Activated T-cell treated with anti-CD3 and anti-CD28 coated beads, Interleukin-2, amount 50 U/mL, for 72 hours (primary cell): ENCODE measurements at places on chromosomes 12 and 14. TPM values are rescaled to one million over a fixed set of nuclear protein-coding genes. Genes with fewer than 3 reads are reported as not detected.

The IL22 gene
- 5.4 TPM for total RNA-seq

The TMEM132C gene
- not detected for total RNA-seq

The CCDC91 gene
- total RNA-seq, result 17.6 TPM

The CLEC12A gene
- 0.16 TPM for total RNA-seq

The RERG gene
- total RNA-seq, result not detected

The PCED1B gene
- 73.6 TPM for total RNA-seq

The GPRC5D gene
- not detected for total RNA-seq

The MANSC4 gene
- not detected for total RNA-seq

The HOXC13 gene
- total RNA-seq, result not detected

The SIX6 gene
- total RNA-seq, result not detected

The PLEKHA5 gene
- total RNA-seq, result 3.7 TPM

The TAS2R14 gene
- 1.2 TPM for total RNA-seq

The EPYC gene
- total RNA-seq, result not detected

The NRIP2 gene
- not detected for total RNA-seq

The TBC1D30 gene
- 0.14 TPM for total RNA-seq

The ISM2 gene
- not detected for total RNA-seq

The TAS2R9 gene
- total RNA-seq, result not detected

The PDE3A gene
- not detected for total RNA-seq

The FLRT2 gene
- total RNA-seq, result not detected

The RIPK3 gene
- total RNA-seq, result 11.0 TPM

The PPP1R36 gene
- 0.16 TPM for total RNA-seq

The DRAM1 gene
- 9.9 TPM for total RNA-seq

The ATL1 gene
- 0.93 TPM for total RNA-seq

The ORMDL2 gene
- 33.5 TPM for total RNA-seq

The POTEG gene
- not detected for total RNA-seq

The ACOT6 gene
- not detected for total RNA-seq

The SRRM4 gene
- not detected for total RNA-seq

The LRP10 gene
- 66.5 TPM for total RNA-seq

The ACSM4 gene
- total RNA-seq, result not detected

The NELL2 gene
- total RNA-seq, result 36.3 TPM
